ENCODE measurements at places on chromosomes 5 and 9.

DNA sequence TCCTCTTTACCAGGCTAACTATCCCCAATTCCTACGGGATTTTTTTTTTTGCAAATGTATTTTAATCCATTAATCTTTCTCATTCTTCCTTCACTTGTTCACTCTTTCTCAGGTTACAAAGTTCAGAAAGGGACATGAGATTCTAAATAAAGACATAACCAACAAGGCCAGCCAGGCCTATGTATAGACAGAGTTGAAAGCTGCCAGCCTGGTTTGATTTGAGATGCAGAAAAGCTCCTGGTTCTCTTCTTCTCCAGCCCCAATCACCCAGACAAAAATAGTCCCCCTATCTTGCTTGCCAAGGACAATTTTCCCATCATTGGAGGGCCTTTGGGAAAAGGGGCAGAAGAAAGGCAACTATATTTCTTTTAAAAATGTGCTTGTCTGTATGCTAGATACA lies 398.8 kb downstream of the NFIB start:
- DNase-seq: no peak

DNA sequence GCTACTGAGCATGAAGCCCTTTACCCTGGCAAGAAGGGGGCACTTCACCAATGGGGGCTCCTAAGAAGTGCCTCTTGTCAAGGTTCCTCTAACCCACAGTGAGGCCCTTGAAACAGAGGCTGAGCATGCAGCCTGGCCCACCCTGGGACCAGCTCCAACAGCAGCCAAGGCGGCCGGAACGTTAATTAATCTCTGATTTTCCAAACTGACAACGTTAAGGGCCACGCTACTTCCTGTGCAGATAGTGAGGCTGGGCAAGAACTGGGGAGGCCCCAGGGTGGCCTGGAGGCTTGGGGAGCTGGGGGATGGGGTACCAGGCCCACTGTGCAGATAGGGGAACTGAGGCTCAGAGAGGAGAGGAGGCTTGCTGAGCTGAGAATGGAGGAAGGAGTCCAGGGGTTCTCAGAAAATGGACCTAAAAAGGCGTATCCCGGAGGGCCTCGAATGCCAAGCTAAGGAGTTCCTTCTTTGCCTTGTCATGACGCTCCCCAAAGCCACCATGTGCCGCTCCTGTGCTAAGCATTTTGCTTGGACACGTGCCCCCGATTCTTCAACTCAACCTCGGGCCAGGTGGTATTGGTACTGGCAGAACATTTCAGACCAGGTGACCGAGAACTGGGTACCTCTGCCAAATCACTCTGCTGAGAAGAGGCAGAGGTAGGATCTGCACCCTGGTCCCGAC lies 72.0 kb upstream of the STXBP1 start:
- DNase-seq: no peak

DNA sequence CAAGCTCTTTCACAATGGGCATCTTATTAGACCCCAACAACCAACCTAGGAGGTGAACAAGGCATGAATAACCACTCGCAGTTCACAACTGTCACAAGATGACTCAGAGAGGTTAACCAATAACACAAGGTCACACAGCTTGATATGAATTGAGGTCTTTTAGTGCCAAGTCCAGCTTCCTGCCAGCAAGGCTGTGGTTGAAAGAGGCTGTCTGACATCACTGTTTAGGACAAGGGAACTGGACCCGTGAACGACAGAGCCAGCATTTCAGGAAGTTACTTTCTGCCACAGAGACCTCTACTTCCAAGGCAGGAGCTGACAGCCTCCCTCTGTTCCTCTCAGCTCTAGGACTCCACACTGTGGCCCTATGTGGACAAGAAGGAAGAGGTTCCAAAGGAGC lies 53.4 kb upstream of the ALDH1B1 start:
- DNase-seq: peak; percentile 91

GRCh38 chr5:126969548-126969947 lies 60.8 kb downstream of the MARCHF3 start:
- no peak for DNase-seq

GRCh38 chr5:62283005-62283404 lies 23.0 kb upstream of the KIF2A start:
- DNase-seq: no peak

- DNase-seq: peak; percentile 3
These were observed 232.8 kb downstream of the DOCK8 start for GRCh38 chr9:447230-448025.

DNA sequence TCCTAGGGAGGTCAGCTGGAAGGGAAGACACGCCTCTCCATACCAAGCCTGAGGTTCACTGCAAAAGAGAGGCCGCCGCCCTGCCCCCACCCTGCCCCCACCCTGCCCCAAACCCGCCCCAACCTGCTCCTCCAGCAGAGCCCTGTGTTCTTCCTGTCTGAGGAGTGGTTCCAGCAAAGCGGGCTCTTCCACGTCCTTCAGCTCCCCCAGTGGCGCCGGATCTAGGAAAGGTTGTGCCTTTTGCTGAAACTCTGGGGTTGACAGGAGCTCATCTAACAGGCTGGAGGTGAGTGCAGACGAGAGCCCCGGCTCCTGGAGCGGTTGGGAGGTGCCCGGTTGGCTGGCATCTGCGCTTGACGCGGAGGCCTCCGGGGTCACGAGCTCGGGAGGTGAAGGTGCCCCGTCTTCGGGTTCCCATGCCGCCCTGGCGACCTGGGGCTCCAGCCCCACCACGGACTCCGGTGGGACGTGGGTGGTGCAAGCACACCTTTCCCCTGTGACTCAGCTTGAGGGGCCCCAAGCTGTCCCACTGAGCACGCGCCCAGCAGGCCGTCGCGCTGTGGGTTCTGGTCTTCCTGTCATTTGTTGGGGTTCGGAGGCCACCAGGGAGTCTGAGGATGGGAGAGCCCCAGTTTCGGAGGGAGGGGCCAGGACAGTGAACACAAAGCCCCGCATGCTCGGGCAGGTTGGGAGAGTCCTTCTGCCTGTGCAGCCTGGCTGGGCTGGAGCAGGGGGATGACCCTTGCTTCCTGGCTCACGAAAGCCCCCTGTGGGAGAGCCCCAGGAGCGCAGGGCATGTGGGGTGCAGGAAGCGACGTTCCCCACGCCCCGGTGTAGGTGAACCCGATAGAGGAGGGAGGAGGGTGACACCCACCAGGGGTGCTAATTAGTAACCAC lies 1467.1 kb downstream of the FOXD4L5 start:
- peak; percentile 3 for DNase-seq

DNA sequence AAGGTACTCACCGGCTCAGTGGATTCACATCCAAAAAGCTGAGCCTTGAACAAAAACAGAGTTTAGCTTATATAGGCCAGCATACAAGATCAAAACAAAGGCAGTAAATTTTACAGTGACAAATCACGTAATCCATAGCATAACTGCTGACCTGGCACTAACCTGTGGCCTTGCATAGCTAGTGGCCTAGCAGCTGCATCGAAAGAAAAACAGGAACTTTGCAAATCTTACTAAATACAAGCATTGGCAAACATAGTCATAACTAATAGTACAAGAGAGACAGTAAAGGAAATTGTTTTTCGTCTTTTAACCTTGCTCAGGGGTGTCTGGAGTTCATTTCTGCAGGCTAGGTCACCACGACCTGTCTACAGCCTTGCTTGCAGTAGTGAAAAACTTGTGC lies 4.8 kb downstream of the HSDL2 start:
- DNase-seq: no peak

DNA sequence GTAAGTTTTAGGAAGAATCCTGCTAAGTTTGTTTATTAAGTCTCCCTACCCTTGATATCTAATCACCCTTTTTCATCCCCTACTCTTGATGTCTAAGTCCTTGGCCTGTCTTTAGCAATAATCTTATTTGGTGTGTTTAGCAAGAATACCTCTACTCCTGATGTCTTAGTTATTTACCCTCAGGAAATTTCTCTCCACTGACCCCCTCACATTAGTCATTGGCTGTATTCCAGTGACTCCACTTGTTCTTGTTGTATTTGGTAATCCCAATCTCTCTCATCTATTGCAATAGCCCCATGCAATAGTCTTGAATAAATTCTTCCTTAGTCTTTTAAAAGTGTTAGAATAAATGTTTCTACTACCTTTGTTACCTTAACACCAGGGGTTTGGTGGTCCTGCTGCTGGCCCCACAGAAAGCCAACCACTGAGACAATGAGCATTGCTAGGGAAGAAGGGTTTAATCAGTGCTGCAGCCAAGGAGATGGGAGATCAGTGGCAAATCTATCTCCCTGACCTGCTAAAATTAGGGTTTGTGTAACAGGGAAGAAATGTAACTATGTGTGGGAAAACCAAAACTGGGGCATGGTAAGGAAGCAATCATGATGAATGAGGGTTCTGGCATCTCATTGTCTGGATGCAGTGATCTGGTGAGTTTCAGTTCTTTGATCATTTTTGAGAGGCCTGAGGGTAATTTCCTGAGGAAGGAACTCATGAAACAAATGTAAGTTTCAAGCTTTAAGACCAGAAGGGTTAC lies 236.4 kb upstream of the DAB2 start:
- DNase-seq: peak; percentile 39

DNA sequence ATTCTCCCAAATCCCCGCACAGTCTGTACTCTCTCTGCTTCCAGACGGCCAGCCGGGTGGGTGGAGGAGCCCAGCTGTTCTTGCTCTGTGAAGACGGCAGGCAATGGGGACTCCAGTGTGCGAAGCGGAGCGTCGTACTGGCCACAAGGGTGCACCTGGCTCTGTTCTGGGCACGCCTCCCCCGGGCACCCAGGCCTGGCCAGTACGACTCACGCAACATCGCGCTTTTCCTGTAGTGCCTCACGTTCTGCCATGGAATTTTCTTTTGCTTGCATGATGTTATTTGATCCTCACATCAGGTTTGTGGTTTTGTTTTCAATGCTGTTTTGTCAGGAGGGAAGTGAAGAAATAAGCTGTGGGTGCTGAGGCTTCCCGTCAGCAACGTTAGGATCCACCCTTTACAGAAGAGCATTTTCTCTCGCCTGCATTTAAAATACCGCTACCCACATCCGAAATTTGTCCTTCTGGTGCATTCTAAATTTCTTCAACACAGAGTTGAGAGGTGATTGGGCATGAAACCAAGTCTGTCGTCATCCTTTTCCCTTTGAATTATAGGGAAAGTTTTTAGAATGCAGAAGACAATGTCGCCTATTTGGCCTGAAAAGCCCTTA lies 311.7 kb downstream of the TRIM36 start:
- no peak for DNase-seq

DNA sequence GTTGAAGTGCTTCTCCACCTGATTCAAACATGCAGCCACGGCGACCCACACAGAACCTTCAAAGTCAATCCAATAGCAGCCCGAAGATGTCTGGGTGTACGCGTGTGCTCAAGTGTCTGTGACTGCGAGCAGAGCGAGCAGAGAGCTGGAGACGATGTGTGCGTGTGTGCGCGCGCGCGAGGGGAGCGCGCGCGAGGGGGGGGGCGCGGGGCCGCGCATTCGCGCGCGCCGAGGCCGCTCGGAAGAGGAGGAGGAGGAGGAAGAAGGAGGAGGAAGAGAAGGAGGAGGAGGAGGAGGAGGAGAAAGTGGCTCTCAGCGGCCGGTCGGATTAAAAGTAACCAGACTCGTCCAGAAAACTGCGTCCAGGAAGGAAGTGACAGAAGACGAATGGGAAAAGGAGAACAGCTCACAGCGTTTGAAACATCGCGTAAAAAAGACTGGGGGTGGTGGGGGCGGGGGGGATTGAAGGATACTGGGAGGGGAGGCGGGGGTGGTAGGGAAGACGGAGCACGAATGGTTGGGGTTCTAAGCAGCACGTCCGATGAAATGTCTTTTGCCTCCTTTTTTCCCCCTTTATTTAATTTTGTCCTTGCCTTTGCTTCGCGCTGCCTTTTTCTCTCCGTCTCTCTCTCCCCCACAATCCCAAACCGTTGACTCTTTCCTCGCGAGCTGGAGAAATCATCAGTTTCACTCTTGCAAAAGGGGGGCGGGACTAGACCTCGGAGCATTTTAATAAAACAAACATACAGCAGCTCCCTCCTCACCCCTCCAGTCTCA lies at the start of gene MEF2C:
TSS of gene MEF2C (minus strand) at position 126 of the 777 bp plus-strand sequence. CDS start 59,396 bp downstream, outside the sequence.
- DNase-seq: peak; percentile 81

DNA sequence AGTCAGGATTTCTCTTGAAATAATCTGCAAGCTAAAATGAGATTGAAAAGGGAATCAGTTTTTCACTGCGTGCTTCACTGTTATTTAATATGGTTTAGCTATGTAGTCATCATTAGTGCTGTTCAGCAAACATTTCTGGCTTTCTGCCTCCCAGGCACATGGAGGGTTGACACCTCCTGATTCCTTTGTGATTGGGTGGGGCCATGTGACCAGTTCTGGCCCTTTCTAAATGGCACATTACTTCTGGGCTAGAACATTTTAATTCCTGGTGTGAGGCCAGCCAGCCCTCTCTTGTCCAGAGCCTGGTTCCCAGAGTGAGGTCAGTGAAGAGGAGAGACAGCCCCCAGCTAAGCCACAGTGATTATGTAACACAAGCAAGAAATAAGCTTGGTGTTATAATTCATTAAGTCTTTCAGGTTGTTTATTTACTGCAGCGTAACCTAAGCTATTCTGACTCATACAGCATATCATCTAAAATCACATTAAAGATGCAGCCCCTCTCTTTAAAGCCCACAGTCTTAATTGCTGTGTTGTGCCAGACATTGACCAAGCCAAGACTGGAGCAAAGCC lies 17.4 kb upstream of the ARSI start:
- DNase-seq: peak; percentile 93

- no peak for DNase-seq
These were observed 140.6 kb downstream of the OSTF1 start for GRCh38 chr9:75228893-75229292.

DNA sequence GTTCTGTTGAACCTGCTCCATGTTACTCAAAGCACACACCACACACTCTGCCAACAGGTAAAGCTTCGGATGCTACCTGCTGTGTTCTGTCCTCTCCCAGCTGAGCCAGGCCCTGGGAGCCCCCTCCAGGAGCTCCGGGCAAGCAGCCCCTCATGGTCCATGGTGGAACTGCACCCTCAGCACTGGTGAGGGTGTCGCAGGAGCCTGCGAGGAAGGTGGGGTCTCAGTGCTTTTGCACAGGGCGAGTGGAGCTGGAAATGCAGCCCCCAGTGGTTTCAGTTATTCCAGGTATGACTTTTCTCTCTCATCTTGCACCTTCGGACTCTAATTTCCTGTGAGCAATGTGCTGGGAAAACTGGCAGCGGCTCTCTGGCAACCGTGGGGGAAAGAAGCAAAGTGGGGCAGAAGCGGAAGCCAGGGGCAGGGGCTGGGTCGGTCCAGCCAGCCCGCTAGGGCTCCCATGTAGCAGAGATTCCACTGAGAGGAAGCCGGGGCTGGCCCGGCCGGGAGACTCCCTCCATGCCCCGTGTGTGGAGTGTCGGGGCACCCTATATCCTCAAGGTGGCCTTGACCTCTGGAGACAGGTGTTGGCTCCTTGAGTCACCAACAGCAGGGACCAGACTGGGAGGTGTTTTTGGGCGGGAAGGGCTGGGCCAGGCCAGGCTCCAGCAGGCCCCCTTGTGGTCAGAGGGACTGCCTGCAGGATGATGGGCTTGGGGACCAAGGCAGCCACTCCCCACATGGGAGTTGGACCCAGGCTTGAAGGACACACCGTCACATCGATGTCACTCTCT lies 75.6 kb upstream of the PRSS3 start:
- no peak for DNase-seq

DNA sequence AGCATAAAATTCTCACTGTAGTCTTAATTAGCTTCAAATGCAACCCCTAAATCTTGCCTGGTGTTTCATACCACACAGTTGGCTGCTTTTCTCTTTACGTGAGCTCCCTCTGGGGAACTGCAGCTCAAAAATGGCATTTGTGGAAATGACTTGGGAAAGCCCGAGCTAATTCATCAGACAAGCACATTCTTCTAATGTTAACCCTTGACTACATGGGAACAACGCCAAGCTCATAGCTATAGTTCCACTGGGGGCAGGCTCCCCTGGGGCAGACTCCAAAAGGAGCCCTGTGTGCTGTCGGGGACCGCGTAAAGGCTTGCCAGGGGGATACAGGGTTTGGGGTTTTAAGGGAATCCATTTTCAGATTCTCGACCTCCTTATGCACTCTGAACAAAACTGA lies 301.4 kb upstream of the DAP start:
- DNase-seq: peak; percentile 1

Data from AG10803 (cell line).